ENCODE measurements at places on chromosomes 6 and 20.

DNA sequence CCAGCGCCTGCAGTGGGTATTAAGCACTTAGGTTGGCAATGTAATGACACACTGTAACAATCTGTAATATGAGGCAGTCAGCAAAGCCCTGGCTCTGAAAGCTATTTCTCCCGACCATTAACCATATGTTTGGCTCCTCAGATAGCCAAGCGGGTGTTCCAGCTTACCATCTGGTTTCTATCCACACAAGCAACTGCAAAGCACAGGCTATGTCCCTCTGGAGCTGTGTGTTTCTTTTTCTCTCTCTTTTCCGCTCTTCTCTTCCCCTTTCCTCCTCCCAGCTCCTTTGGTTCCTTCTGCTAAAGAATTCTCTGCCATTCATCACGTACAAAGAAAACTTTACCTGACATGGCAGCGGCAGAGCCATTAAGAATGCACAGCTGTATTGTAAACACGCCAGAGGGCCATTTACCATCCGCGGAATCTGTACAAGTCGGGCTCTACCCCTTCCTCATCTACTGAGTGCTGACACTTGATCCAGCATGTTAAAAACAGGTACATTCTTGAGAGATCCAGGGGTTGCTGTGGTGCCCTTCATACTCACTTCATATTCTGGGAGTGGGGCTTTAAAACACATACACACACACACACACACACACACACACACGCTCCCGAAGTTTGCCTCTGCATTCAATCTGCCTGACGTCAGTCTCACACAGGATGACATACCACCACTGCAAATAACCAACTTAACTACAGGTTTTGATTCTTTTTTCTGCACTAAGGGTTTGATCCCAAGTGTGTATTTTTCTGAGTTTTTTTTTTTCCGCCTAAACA lies 77.2 kb downstream of the BACH2 start:
- DNase-seq = no peak

GRCh38 chr6:119148098-119148824 lies 69.8 kb upstream of the FAM184A start:
- no peak for DNase-seq

- DNase-seq = no peak
Measured at GRCh38 chr6:44779130-44779826, 391.8 kb downstream of the CDC5L start.

DNA sequence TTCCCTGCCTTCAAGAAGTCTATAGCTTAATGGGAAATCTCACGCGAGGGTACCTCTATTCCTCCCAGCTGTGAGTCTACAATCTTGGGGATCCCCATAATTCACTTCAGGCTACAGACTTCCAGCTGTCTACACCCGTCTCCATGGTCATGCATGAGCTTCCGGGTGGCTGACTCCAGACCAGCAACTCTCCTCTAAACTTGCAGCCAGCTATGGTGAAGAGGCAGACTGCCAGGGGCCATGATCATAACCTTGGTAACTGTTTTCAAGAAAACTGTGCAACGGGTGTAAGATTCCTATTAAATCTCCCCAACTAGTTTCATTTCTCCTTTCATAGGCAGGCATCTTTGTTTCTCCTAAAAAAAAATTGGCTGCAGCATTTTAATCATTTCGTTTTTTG lies 534.4 kb upstream of the CHD6 start:
- no peak for DNase-seq

DNA sequence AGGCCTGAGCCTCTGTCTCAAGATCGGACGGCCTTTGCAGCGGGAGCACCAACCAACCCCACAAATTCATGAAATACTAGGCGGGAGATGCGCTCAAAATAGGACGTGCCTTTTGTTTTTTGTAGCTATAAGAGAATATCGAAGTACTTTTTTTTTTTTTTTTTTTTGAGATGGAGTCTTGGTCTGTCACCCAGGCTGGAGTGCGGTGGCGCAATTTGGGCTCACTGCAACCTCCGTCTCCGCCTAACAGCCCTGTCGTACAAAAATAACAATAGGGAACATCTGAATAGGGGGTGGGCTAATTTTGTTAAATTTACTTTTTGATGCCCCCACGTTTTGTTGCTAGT lies 5.9 kb upstream of the TUBB2A start:
- no peak for DNase-seq

DNA sequence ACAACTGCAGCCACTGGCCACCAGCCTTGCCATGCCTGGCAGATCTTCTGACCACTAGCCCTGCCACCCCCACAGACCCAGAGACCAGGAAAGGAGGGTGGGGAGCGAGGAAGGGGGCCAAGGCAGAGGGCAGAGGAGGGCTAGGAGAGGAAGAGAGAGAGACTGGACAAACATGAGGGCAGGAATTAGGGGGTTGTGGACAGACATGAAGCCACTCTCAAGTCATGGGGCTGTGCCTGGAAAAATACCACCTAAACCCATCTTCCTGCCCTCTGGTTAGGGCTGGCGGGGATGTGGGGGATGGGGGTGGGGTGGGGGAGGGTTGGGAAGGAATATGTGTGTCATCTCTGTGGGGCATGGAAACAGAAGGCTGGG lies 1.4 kb upstream of the SLC29A1 start:
- DNase-seq = no peak

- no peak for DNase-seq
Measured at GRCh38 chr20:7355051-7355450, 585.2 kb downstream of the HAO1 start.

DNA sequence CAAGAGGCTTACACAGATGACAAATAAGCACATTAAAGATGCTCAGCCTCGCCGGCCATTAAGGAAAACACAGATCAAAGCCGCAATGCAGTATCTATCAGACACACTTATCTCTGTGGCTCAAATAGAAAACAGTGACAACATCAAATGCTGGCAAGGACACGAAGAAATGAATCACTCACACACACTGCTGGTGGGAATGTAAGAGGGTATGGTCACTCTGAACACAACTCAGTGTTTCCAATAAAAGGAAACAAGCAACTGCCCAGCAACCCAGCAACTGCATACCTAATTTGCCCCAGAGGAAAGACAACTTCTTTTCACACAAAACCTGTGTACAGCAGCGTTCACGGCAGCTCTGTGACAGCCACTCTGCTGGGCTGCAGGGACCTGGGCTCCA lies 155.8 kb downstream of the WDR27 start:
- no peak for DNase-seq

DNA sequence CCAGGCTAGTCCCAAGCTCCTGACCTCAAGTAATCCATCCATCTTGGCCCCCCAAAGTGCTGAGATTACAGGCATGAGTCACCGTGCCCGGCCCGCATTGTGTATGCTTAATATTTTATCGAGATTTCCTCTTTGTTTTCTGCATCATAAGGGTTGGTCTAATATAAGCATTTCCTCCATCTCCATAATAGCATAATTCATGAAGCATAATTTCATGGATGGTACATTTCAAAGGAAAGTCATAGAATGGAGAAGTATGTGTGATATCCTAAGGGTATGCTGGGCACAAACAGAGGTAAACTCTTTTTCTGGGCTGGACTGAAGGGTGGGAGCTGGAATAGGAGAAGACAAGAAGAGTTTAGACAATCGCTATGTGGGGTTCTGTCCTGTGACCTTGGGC lies 17.5 kb upstream of the TIAM2 start:
- DNase-seq = no peak

GRCh38 chr20:46683939-46684750 lies 5.1 kb downstream of the TP53RK start:
- DNase-seq = no peak

DNA sequence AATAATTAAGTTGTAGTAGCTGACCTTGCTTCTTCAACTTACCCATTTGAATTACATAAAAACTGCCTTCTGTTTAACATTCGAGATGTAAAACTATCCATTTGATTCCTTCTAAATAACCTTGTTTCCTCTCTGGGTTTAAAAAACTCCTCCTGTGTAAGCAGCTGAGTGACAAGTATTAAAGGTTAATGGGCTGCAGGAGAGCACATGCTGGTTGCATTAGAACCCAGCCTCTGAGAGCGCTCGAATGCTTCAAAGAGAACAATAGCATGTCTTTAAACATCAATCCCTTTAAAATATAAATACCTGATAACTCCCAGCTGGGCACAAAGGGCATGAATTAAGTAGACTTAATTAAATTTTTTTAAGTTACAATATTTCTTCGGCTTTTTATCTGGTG lies 215.8 kb downstream of the EYA4 start:
- DNase-seq = no peak

DNA sequence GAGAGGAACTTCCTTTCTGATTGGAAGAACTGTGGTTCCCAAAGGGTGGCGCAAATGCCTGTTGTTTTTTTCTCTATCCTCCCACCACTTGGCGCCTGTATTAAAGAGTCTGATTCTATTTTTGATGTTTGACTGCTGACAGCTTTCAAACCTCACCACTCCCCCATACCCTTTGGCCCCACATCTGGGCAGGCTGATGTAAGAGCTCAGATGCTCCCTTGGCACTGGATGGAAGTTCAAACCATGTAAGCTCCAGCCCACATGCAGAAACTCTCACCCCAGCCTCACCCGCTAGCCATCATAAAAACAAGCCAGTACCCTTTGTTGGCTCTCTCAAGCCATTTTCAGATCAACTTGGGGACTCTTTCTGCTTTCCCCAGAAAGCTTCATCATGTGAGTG lies 20.0 kb upstream of the TMEM14A start:
- no peak for DNase-seq

GRCh38 chr6:73830119-73830518 lies 134.1 kb downstream of the CD109 start:
- no peak for DNase-seq

- DNase-seq = no peak
Measured at GRCh38 chr6:74937936-74938335, 267.9 kb downstream of the COL12A1 start.

DNA sequence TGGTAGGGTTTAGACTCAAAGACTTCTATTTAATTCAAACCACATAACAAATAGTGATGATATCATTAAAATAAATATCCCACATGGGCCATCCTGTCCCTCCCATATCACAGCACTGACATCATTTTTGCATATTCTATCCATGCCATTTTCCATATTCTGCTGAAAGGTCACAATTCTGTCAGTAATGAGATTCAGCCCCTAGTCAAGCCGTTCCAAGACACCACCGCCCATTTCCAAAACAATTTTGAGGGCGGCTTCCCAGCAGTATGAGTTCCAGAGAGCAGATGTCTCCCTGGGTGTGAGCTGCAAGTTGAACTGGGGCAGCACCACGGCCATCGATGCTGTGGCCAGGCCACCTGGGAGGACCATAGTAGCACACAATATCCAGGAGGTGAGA lies 65.1 kb upstream of the PLEKHG1 start:
- DNase-seq = no peak

DNA sequence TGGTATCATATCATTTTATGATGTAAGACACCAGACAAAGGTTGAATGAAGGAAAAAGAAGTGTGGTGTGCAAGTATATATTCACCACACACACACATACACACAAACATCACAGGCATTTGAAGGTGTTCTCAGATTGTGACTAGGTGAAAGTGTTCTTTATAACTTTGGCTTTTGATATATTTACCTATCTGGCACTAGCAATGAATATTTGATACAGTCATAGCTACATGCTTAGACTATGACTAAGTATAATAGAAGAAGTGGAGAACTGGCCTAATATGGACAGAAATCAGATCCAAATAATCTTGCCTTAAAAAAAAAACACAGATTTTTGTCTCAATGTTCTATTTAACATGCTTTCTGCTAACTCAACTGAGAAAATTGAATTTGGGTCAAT lies 809.9 kb downstream of the KIF16B start:
- no peak for DNase-seq

DNA sequence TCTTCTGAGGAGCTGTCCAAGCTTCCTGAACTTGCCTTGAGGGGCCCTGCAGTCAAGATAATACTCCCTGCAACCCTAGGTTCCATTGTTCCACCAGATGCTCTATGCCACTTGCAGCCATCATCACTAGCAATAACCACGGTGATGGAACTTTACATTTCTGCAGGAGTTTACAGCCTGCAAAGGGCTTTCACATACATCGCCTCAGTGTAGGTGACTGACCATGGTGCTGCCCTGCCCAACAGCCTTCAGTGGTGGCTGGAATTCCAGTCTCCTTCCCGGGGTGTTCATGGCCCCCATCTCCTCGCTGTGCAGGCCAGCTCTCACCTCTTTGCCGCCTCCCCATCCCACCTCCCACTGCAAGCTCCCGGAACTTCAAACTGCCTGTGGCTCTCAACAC lies 225.5 kb upstream of the ECI2 start:
- DNase-seq = no peak

DNA sequence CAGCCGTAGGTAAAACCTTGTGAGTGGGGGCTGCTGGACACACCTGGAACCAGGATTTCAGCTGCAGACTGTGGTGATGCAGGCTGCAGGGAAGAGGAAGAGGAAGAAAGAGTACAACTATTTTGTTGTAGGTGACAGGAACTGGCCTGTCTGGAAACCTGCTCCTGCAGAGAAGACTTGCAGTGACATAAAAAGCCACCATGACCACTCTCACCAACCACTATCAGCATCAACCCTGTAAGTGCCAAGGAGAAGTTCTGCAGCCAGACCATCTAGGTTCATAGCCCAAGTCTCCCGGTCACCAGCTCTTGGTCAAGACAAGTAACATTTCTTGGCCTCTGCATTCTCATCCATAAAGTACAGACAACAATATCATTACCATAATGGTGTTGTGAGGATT lies 91.2 kb downstream of the PREX1 start:
- no peak for DNase-seq

DNA sequence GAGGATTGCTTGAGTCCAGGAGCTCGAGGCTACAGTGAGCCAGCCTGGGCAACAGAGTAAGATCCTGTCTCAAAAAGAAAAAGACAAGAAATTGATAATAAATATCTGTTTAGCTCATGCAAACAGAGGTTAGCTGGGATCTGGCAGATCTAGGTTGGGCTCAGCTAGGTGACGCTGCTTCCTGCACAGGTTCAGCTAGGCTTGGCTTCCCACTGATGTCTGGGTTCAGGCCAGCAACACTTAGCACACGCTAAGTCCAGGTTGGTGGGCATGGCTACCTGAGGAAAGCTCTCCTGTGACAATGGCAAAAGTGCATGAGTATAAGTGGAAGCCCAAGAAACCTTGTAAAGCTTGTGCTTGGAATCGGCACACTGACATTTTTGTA lies 48.7 kb downstream of the RIN2 start:
- no peak for DNase-seq

DNA sequence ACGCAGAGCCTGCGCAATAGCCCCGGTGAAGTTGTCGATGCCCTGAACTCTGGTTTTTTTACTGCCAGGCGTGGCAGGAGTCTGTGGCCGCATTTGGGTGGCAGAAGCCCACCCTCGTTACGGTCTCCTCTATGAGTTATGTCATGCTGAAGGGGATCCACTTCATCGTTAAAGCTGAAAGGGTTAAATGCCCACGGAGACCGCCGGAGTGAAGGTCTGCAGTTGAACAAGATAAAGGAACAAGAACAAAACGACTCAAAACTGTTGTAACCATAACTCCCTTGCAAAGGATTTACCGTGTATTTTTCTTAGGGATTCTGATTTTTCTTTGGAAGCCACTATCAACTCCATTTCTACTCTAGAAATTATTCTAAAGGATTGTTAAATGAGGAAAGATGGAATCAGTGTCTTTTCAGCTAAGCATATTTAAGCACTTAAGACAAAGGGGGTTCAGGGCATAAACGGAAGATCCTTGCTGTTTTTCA lies 501 bp upstream of the ELOVL5 start:
- DNase-seq = no peak

Measured in activated CD4-positive, alpha-beta T cell treated with anti-CD3 and anti-CD28 coated beads for 24 hours (primary cell).